Activated T-cell treated with anti-CD3 and anti-CD28 coated beads for 4 hours (primary cell): ENCODE measurements at places on chromosomes 11 and 22.

- DNase-seq: no peak
These were observed 5.2 kb downstream of the SLC25A17 start for GRCh38 chr22:40813912-40814315.

DNA sequence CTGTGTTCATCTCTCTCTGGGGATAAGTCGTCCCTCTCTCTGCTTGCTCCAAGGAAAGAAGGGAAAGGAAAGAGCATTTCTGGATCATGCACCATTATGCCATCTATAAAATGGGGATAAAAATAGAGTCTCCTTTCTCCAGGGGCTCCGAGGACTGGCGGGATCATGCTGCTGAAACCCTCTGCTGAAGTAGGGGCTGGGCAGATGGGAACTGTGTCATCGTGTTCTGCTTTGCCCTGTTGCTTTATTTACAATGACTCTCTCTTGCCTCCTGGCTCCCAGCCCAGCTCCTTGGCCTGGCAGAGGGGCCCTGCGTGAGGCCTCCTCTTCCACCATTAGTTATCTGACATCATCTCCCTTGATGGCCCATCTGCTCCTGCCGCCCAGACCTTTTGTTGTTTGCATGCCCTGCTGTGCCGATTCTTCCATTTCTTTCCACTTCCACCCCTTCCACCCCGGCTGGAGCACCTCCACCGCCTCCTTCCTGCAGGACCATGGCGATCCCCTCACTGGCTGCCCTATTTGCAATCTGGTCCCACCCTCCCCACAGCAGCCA, 200.9 kb downstream of the MYO18B start:
- DNase-seq: no peak

DNA sequence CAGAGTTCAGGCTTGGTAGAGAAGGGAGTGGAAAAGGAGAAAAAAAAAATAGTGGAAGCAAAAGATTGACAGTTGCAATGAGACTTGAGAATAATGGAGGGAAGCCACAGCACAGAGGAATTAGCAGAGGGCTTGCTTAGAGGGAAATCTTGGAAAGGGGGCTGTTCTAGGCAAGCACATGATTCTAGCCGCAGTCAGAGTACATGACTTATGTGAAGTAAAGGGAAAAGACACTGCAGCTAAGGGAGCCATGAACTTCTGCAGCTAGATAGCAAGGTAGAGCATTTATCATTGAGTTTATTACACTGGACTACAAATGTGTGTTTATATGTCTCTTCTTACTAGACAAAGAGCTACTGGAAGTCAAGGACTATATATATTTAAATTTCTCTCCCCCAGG, 144.0 kb upstream of the OPCML start:
- no peak for DNase-seq

DNA sequence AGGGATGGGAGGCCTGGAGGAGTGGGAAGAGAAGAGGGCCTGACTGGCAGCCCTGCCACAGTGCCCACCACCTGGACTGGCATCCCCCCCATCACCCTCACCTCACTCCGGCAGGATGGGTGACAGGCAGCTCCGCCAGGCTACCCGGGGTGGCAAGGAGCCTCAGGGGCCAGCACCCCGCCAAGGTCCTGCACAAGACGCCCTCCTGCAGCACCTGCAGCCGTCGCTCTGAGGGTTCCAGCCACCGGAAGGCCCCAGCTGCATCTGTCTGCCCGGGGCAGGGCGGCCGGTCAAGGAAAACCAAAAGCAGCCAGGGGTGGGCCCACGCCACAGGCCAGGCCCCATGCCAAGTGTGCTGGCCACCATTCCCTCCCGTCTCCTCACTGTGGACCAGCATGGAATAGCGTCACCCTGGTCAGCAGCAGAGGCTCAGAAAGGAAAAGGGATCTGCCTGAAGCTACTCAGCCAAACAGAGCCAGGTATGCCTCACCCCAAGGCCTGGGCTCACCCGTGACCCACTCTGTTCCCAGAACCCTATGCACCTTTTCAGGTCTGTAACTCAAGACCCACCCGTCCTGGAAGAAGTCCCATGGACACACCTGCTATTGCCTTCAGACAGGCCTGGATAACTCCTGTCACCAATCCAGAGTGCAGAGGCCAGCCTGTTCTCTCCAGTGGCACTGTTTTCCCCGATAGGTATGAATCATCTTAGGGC, 7.0 kb downstream of the RHBDD3 start:
- DNase-seq: no peak

DNA sequence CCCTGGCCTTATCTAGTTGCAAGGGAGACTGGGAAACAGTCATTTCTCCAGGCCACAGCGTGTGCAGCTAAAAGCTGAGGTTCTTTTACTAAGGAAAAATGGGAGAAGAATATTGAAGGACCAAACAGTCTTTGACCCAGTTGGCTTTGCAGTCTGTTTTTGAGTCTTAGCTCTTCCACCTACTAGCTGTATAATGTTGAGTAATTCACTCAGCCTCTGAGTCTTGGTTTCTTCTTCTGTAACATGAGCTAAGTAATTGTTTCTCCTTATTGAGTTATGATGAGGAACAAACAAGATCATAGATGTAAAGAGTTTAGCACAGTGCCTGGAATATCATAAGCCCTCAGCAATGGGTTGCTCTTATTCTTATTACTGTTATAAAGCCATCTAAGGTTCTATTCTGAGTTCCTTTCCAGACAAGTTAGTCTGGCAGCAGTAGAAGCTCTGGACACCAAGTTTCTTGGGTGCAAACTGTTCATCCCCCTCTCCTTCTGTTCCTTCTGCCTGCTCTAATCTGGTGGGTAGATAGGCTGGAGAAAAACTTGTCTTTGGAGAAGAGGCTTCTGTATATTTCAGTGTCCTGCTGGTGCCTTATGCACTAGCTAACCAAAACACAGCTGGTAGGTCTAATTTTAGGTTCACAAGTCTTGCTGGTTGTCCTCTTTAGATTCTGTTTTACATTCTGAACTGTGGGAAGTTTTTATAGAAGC, 13.5 kb downstream of the TRIM44 start:
- DNase-seq: no peak

DNA sequence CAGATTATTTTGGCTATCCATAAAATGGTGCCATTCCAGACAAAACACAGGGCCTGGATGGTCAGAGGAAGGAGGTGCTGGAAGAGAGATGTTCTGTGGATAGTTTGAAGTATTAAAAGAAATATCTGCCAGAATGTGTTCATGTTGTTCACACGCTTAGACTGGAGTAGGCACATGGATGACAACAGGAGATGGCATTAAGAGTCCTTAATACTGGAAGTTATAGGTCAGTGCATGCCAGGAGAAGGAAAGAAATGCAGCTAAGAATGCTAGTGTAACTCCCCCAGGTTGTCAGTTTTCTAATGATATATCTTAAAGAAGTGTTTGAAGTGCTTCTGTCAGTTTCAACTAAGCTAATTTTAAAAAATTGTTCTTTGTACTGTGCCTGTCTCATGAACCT, 20.2 kb downstream of the KREMEN1 start:
- DNase-seq: no peak

GRCh38 chr11:71499546-71499945, 27.5 kb upstream of the KRTAP5-7 start:
- DNase-seq: no peak

DNA sequence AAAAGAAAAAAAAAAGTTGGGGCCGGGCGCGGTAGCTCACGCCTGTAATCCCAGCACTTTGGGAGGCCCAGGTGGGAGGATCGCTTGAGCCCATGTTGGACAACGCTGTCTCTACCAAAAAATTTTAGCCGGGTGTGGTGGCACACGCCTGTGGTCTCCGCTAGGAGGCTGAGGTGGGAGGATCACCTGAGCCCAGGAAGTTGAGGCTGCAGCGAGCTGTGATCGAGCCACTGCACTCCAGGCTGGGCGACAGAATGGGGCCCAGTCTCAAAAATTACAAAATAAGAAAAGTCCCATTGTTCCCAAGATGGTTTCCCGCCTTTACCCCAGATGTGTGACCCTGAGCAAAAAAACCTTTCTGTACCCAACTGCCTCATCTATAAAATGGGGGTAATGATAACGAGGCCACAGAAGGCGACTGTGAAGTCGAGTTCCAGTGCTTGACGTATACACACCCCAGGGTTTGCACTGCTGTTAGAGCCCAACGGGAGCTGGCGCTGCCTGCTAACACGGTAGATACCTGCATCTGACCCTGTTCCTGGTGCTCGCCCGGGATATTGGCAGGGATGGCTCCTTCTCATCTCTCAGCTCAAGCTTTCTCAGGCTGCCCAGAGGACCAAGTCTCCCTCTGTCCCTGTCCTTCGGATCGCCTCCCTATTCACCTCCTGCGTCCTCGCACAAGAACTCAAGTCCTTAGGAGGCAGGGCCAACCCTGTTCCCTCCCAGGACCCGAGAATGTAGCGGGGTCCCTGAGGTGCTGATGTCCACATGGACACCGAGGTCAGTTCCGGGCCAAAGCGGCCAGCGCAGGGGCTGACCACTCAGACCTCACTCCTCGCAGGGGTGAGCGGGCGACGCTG, 1.1 kb upstream of the RPLP2 start:
- DNase-seq: no peak

DNA sequence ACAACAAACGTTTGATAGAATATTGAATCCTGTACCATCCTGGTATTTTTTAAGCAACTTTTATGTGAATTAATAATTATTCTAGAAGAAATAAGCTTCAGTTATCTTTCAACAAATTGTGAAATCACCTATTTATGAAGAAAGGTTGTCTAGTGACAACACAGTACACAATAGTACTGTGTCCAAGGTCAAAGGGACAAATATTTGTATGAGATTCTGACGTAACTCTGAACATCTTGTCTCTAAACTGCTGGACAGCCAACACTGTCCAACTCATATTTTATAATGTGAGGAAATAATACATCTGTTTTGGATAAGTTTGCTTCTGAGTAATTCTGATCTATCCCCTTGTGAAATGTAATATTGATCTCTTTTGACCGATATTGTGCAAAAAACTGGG, 18.9 kb downstream of the CASP5 start:
- DNase-seq: no peak

- no peak for DNase-seq
These were observed 35.2 kb downstream of the IGLL1 start for GRCh38 chr22:23544852-23545251.
